Suprapubic skin (tissue), 4 donors: ENCODE measurements at places on chromosomes 6 and 20. TPM values are rescaled to one million over a fixed set of nuclear protein-coding genes. Genes with fewer than 3 reads are reported as not detected.

The ELOVL2 gene
- total RNA-seq = 0.17 TPM

DNA sequence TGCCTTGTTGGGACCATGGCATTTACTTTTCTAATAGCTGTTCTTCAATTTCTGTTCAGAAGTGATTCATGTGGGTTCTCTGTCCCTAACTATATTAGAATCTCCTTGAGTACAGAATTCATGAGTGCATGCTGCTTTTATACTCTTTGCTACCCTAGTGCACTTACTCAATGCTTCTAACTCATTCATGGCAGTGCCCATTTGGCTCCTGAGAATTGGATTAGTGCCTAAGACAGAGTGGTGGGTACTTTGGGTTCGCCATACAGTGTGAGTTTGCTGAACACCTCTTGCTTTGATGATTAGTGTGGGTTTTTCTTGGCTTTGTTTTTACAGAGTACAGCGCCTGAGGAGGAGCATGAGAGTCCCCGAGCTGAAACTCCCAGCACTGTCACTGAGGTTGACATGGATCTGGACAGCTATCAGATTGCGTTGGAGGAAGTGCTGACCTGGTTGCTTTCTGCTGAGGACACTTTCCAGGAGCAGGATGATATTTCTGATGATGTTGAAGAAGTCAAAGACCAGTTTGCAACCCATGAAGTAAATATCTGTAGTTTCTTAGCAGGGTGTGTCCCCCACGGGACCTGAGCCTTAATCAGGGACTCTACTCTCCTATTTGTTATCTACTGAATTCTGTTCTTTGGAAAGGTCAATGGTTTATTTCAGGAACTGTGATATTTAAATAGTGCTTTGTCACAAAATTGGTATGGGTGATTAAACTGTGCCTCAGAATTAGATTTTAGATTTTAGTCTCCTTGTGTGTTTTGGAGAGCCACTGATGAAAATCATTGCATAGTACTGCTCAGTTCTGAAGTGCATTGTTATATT is 150.7 kb downstream of the UTRN start:
- DNase-seq = no peak
- no peak overlapping the region for H3K27ac ChIP-seq
- no peaks in the 10 kb centered on the region for H3K27me3 ChIP-seq
- H3K36me3 ChIP-seq = peaks cover 58% of the 10 kb centered on the region
- no peaks in the 10 kb centered on the region for H3K4me1 ChIP-seq

The STX11 gene
- 28.2 TPM for total RNA-seq

DNA sequence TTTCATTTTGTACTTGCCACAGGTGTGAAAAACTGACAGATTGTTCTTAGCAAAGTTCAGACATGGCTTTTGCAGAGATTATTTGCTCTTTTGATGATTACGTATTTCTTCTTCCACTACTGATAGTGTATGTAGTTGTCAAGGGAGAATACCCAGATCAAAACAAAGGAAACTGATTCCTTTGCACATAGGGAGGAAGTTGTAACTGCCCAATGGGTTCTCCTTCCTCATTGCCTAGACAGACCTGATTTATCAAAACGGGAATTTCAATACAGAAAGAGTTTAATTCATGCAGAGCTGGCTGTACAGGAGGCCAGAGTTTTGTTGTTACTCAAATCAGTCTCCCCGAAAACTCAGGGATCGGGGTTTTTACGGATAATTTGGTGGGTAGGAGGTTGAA is 214.7 kb downstream of the BCAS1 start:
- H3K4me1 ChIP-seq = peaks cover 12% of the 10 kb centered on the region
- H3K4me3 ChIP-seq = no peak overlapping the region
- H3K27ac ChIP-seq = no peak overlapping the region
- no peak for DNase-seq
- no peaks in the 10 kb centered on the region for H3K27me3 ChIP-seq

- H3K36me3 ChIP-seq = peaks cover 34% of the 10 kb centered on the region
- no peak overlapping the region for H3K4me3 ChIP-seq
- H3K4me1 ChIP-seq = peaks cover 22% of the 10 kb centered on the region
- H3K27ac ChIP-seq = no peak overlapping the region
- DNase-seq = no peak
- no peaks in the 10 kb centered on the region for H3K27me3 ChIP-seq
Observed at GRCh38 chr20:34920055-34920454, 35.6 kb downstream of the GSS start.

GRCh38 chr20:56445130-56445529 is 23.3 kb upstream of the RTF2 start:
- no peak for DNase-seq
- H3K27ac ChIP-seq = no peak overlapping the region
- no peaks in the 10 kb centered on the region for H3K27me3 ChIP-seq

DNA sequence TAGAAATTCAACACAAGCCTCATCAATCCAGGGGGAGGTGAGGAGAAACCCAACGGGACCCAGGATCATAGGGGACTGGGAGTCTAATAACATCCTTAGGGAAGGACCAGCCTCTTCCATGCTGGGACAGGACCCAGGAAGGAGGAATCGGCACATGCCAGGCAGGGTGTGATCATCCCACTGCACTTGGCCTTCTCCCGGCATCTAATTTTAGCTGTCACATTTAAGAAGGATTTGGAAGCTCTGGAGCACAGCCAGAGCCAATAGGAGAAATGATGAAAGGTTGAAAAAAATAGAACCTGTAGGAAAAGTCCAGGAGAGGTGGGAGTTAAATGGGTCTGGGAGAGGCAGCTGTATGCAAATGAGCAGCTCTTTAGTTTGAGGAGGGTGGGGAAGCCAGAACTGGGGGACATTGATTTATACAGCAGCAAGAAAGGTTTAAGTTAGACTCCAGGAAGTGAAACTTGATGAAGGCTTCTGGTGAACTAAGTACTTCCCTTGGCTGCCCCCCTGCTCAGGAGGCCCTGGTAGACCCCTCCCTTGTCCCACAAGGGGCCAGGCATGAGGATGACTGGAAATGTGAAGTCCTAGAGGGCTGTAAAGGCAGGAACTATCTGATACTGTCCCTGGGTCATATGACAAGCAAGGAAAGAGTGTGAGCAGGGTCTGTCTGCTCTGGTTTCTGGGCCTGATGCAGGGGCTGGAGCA is 260.3 kb downstream of the LRFN2 start:
- no peaks in the 10 kb centered on the region for H3K4me1 ChIP-seq
- H3K27ac ChIP-seq = no peak overlapping the region
- H3K4me3 ChIP-seq = no peak overlapping the region

- no peaks in the 10 kb centered on the region for H3K36me3 ChIP-seq
- no peak overlapping the region for H3K4me3 ChIP-seq
- no peak for DNase-seq
- no peaks in the 10 kb centered on the region for H3K4me1 ChIP-seq
- no peak overlapping the region for H3K27ac ChIP-seq
- H3K27me3 ChIP-seq = no peaks in the 10 kb centered on the region
Observed at GRCh38 chr20:35523298-35523888, 6.1 kb downstream of the C20orf173 start.

The POLR3F gene
- total RNA-seq = 7.2 TPM

The CST8 gene
- total RNA-seq = not detected

The BTNL2 gene
- total RNA-seq = not detected

DNA sequence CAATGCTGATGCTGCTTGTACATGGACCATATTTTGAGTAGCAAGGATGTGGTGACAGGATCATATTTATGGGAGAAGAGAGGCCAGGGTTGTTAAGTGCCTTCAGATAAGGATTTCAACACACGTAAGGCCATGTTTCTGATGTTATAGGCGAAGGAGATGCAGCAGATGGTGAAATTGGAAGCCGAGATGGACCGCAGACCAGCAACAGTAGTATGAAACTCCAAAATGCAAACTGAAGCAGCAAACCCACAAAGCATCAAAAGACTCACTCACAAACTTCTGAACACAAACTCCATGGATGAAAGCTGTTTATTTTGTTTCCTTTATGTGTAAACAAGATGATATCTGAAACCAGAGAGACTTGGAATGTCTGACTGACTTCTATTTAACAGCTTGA is 35.6 kb upstream of the LAMP5 start:
- H3K4me3 ChIP-seq = no peak overlapping the region
- no peaks in the 10 kb centered on the region for H3K4me1 ChIP-seq
- no peaks in the 10 kb centered on the region for H3K27me3 ChIP-seq
- no peak overlapping the region for H3K27ac ChIP-seq
- H3K36me3 ChIP-seq = peaks cover 3% of the 10 kb centered on the region

The EFCAB8 gene
- 0.89 TPM for total RNA-seq

GRCh38 chr6:67683960-67684359 is 951.1 kb upstream of the ADGRB3 start:
- DNase-seq = no peak
- H3K27me3 ChIP-seq = no peaks in the 10 kb centered on the region
- no peaks in the 10 kb centered on the region for H3K4me1 ChIP-seq
- no peak overlapping the region for H3K4me3 ChIP-seq
- no peaks in the 10 kb centered on the region for H3K36me3 ChIP-seq
- no peak overlapping the region for H3K27ac ChIP-seq

DNA sequence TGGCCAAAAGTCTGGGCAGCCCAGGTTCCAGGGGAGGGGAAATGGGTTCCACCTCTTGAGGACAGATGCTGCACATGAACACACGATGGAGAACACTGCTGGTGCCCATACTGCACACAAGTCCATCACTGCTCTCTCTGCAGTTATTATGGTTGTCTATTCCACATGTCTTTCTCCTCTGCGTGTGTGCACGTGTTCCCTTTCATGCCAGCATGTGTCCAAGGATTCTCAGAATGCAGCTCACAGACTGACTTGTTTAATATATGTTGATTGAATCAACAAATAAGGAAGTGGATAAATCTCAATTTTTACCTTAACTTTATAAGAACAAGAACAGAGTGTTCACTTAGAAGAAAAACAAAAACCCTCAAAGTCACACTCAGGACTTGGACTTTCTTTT is 158.9 kb downstream of the FNDC1 start:
- H3K27ac ChIP-seq = no peak overlapping the region
- no peak for DNase-seq
- no peaks in the 10 kb centered on the region for H3K27me3 ChIP-seq
- H3K4me1 ChIP-seq = no peaks in the 10 kb centered on the region

The KAT14 gene
- 22.0 TPM for total RNA-seq

GRCh38 chr6:122323361-122323760 is 76.1 kb upstream of the HSF2 start:
- peak overlapping the region; percentile 36 for H3K4me3 ChIP-seq
- no peak overlapping the region for H3K27ac ChIP-seq
- DNase-seq = no peak

DNA sequence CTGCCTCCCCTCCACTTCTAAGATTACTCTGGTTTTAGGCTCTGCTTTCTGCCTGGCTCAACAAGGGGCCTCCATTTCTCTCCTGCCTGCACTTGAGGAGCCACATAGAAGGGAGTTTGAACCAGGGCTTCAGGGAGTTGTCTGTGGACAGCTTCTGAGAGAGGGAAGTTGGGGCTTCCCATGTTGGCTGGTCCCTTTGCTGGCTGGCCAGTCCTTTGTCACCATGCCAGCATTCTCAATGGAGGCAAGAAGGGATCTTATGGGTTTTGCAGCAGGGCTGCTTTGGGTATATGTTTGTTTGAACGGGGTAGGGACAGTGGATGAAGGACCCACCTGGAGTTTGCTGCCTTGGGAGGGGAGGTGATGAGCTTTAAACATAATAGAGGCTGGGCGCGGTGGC is 124.9 kb downstream of the CARMIL1 start:
- peaks cover 18% of the 10 kb centered on the region for H3K4me1 ChIP-seq
- DNase-seq = no peak
- H3K4me3 ChIP-seq = no peak overlapping the region
- H3K36me3 ChIP-seq = no peaks in the 10 kb centered on the region

The FAXC gene
- total RNA-seq = 6.8 TPM

DNA sequence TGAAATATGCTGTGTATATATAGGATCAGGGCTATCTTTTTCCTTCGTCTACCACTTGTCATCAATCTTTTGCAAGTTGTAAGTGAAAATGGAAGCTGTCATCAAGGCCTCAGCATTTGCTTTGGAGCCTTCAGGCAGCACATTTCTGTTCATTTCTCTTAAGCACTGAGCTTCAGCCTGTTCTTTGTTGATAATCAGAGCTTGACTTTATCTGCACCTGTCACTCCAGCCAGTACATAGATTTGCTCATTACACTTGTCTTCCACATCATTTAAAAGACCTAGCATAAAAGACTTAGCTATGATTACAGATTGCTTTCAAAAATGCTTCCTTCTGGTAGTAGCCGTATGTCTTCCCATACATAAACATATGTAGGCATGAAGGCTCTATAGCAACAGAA is 189.8 kb upstream of the GRIK2 start:
- no peaks in the 10 kb centered on the region for H3K36me3 ChIP-seq
- no peaks in the 10 kb centered on the region for H3K4me1 ChIP-seq
- H3K4me3 ChIP-seq = no peak overlapping the region
- H3K27me3 ChIP-seq = no peaks in the 10 kb centered on the region
- no peak overlapping the region for H3K27ac ChIP-seq

- peak; percentile 69 for DNase-seq
- H3K36me3 ChIP-seq = no peaks in the 10 kb centered on the region
- peak overlapping the region; percentile 83 for H3K27ac ChIP-seq
- H3K4me3 ChIP-seq = peak overlapping the region; percentile 67
Observed at GRCh38 chr6:151240791-151241642, 1.2 kb downstream of the AKAP12 start.

- H3K27me3 ChIP-seq = no peaks in the 10 kb centered on the region
- H3K4me3 ChIP-seq = no peak overlapping the region
- no peak overlapping the region for H3K27ac ChIP-seq
- no peaks in the 10 kb centered on the region for H3K36me3 ChIP-seq
- no peak for DNase-seq
Observed at GRCh38 chr6:128036808-128037570, 136.1 kb upstream of the THEMIS start.
